ENCODE measurements at places on chromosomes 1 and 21.

DNA sequence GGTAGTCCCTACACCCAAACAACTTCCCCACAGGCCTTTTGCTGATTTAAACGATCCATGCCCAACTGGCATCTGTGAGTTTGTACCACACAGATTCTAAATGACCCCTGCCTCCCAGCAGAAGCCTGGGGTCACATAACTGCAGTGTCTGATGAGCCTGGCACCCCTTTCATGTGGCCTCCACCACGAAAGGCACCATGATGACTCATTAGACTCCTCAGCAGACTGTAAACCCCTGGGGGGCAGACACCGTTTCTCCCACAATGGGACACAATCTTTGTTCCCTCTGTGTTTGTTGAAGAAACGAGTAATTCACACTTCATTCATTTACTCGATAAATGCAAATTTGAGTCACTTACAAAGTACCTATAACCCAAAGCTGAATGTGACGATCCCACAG is 81.6 kb downstream of the CCDC185 start:
- DNase-seq: no peak

GRCh38 chr21:27715131-27715530 is 748.2 kb upstream of the ADAMTS5 start:
- no peak for DNase-seq

DNA sequence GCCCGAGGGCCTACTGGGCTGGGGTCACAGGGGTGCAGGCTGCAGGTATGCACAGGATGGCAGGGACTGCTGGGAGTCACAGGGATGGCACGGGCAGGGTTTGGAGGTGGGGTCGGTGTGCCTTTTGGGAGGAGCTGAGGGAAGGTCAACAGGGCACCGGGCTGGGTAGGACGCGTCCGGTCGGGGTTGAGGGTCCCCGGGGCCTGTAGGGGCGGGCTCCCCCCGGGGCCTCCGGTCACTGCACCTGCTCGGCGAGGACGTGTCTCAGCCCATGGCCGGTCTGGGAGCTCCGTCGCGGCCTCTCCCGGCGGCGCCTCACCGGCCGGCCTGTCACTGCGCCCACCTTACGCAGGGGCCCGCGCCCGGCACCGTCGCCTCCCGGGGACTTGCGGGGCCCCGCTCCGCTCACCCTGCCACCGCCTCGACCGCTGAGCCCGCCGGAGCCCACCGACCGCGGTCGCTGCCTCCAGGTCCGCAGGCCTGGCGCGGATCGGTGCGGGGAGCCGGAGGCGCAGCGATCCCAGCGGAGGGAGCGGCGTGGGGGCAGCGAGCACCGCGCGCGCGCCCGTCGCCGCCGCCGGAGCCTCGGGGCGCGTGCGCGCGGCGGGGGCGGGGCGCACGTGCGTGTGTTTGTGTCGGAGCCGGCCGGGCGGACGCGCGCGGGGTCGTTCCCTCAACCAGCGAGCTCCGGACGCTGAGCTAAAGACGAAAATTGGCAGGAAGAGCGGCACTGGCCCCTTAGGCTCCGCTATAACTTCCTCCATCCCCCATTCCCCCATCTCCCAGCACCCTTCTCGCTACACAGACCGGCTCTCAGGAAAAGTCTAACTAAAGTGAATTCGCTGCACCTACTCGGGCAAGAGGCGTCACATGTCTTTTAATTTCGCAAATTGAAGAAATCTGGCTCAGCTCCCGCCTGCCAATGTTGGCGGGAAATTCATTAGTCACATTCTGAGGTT is at the start of gene AMIGO1:
Gene AMIGO1, minus strand, starts transcription at position 552 of the 959 bp plus-strand sequence. CDS start 815 bp downstream, outside the sequence.
- no peak for DNase-seq

- DNase-seq: no peak
Measured at GRCh38 chr1:151547119-151547899, 7.2 kb downstream of the TUFT1 start.

DNA sequence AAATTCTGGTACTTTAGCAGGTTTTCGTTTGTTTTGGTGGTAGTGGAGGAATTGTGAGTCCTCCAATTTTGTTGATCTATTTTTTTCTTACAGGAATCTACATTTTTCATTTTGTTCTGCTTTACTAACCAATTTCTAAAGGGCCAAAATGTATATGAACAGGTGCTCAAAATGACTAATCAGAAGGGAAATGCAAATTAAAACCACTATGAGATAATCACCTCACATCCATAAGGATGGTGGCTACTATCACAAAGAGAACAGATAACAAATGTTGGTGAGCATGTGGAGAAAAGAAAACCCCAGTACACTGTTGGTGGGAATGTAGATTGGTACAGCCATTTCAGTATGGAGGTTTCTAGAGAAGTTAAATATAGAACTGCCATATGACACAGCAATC is 134.2 kb downstream of the LMO4 start:
- no peak for DNase-seq

DNA sequence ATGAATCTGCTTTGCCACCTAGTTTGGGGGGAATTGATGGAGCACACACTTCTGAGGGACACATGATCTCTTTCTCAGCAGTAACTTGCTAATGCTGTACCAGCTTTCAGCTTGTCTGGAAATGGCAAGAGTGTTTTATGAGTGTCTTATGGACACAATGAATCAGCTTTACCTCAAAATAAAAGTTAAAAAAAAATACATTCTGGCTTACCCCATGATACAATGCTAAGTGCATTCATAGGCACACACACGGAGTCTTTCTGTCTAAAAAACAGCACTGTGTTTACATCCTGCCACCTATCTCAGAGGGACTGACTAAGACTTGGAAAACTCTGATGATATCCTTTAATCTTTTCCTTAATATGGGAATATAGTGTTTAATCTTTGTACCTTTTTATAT is 455.5 kb upstream of the ADAMTS5 start:
- no peak for DNase-seq

DNA sequence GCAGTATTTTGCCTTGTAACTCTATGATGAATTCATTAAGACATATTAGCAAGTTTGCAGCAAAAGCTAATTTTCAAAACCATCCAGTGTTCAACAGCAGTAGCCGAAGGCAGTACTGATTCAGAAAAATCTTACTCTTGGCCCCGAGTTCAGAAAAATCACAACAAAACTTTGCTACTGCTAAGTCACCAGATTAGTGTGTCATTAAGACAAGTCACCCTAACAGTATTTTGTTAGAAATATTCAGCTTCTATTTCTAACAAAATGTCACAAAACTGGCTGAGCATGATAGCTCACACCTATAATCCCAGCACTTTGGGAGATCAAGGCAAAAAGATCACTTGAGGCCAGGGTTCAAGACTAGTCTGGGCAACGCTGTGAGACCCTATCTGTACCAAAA is 8.2 kb downstream of the GTF2B start:
- DNase-seq: no peak

DNA sequence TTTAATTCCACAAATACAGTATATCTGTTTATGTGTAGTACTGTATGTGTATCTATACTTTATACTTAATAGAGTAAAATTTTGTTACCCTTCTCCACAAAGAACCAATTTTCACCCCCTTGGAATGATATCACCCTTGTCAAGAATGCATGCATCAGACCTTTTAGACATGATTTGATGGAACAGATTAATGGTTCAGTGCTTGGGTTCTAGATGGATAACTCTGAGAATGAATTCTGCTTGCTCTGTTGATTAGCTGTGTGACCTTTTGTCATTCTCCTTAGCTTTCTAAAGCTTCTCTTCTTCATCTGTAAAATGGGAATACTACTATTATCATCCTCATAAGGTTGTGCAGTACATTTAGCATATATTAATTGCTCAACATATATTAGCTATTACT is 105.1 kb downstream of the NEK7 start:
- no peak for DNase-seq

DNA sequence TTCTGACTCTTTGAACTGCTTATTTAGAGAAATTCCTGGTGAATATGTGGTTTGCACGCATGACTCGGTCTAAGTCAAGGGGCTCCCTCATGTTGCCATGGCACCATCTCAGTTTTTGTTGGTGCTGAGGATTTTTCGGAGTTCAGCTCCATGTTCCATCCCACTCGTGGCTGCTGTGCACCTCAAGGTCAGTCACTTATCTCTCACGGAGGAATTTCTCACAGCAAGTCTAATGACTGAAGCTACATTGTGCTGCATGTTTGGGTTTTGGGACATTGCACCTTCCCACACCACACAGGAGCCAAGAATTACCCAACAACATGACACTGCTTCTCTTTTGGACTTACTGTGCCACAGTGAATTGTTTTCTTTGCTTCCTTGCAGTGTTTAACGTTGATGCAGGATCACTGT is 269.9 kb downstream of the NCAM2 start:
- no peak for DNase-seq

DNA sequence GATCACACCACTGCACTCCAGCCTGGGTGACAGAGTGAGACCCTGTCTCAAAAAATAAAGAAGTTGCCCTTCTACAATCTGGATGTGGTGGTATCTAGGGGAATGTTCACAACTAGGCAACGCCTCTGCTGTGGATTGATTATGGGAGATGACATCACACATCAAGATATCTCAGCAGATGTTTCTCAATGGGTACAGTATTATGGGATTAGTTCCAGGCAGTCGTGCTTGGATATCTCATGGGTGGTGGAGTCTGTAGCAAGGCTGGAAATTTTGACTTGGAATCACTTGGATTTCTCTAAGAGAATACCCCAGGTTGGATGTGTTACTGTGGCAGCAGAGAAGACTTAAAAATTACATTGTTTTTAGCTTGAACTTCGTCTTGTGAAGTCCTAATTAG is 7.7 kb downstream of the IFNAR2 start:
- no peak for DNase-seq

- DNase-seq: no peak
Measured at GRCh38 chr1:57384901-57385300, 39.0 kb downstream of the DAB1 start.

GRCh38 chr1:209370241-209370995 is 213.1 kb upstream of the CAMK1G start:
- DNase-seq: no peak

DNA sequence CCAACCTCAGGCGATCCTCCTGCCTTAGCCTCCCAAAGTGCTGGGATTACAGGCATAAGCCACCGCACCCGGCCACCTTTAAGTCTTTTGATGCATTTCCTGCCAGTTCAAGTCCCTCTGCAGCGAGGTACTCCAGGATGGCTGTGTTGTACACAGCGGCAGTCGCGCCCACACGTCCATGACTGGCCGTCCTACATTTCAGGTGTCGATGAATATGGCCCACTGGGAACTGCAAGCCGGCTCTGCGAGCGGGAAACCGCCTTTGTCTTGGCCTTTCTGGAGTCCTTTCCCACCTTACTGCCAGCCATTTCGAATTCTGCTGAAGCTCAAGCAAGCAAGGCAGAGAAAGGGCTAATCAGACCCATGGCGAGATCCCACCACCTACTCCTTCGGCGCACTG is 34.6 kb downstream of the TRAPPC10 start:
- DNase-seq: no peak

GRCh38 chr1:16155537-16156410 is at the start of gene EPHA2:
Gene EPHA2, minus strand, starts transcription at chr1:16156069. Its CDS starts 137 bp downstream, at chr1:16155932.
- peak; percentile 65 for DNase-seq

DNA sequence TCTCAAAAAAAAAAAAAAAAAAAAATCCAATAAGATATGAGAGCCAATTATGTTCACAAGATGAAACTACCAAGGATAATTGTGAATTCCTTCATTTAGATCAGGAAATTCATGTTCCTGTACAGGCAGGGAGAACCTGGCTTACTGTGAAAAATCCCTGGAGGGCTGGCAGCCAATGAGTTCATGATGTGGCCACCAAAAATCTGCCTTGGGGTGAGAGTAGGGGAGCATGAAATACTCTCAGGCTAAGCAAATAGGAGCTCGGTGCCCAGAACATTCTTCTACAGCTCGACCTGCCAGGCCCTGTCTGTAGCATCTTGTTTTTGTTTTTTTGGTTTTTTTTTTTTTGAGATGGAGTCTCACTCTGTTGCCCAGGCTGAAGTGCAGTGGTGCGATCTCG is 50.1 kb downstream of the PIK3CD start:
- DNase-seq: no peak

- no peak for DNase-seq
Measured at GRCh38 chr1:198416296-198416695, 124.2 kb downstream of the ATP6V1G3 start.

DNA sequence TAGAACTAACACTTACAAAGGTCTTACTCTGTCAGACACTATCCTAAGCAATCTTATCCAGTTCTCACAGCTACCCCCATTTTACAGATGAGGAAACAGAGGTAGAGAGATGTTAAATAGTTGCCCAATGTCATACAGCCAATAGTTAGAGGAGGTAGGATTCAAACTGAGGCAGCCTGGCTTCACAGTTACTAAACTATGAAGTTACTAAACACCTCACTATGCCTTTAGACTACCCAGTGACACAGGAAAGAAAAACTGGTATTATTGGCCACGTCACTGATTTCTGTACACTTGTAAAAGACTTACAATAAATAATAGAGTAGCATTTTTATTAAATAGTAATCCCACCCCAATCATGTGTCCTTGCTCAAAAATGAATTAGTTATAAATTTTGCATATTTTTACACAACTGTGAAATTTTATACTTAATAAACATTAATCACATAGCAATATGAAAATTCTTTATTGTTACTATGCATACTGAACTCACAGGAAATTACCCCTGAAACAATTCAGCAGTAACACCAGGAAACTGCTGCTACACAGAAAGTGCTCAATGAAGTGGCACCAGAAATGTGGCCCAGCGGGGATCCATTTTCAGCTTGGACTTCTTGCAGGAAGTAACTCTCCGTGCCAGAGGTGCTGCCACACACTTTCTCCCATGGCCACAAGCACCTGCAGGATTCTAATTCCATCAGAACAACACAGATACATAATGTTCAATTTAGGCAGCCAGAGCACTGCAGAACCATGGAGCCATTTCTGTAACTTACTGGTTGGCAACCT is 69.4 kb downstream of the VAV3 start:
- no peak for DNase-seq

DNA sequence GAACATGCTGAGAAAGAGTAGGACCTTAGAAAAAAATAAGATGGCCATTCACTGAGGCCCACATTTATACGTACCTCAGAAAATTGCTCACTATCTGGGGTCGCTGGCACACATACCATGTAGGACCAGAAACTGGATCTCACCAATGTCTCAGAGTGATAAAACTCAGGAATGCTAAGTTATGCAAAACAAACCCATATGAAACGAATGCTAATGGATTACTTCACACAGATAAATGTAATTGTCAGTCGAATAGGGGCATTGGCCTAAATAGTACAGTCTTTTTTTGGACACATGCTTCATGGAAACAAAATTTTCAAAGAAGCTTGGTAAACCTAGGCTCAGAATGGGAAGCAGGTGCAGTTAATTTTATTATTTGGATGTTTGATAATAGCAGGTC is 32.6 kb upstream of the RGS2 start:
- DNase-seq: no peak
